Epithelial cell of esophagus (primary cell): ENCODE measurements at places on chromosomes 11 and 22.
A peak's percentile ranks its signal among the peaks of the same experiment; 100 is the strongest.

DNA sequence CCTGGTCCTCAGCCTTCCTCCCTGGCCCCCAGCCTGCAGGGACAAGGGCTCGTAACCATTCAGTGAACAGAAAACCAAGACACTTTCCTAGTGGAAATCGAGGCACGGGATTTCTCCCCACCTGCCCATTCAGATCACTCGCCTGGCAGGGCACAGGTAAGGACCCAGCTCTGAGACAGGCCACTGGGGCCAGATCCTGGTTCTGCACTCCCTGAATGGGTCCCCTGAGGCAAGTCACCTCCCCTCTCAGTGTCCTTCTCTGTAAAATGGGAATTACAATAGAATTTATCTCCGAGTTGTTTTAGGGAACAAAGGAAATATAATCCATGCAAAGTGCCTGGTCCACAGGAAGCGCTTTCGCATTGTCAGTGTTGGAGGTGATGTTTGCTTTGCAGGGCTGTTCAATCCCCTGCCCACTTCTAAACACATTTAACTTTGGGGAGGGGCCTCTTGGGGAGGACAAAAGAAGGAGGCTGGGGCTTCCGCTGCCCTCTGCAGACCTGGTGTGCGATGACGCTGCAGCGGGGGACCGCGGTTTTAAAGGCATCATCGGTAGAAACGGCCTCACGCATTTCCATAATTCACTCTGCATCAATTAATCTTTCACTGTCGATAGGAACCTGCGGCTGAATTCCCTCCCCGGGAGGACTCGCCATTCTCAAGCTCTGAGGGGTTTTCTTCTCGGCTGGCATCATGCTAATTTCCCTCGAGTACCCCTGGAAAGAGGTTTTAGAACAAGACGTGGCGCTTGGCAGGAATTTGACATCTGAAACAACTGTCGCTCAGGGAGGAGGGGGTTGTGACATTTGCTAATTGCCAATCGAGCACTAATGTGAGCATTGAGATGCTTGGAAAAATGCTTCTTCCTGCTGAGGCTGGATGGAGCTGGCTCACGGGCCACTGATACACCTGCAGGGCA is 70.4 kb upstream of the FGF3 start:
- DNase-seq = no peak

DNA sequence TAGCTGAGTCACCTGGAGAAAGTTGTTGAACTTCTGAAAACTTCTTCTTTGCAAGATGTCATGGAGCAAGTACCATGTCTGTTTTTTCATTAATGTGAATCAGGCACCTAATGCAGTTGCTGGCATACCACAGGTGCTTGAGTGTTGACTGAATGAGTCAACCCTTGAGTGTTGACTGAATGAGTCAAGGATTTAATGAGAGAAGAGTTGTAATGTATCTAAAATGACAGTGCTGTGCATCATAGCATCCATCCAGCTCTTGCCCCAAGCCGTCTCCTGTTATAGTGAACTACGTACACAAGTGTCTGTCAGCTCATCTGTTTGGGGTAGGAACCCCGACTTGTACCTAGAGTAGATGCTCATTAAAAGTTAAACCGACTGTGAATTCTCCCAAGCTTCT is 93.1 kb downstream of the CWC15 start:
- DNase-seq = peak; percentile 96

DNA sequence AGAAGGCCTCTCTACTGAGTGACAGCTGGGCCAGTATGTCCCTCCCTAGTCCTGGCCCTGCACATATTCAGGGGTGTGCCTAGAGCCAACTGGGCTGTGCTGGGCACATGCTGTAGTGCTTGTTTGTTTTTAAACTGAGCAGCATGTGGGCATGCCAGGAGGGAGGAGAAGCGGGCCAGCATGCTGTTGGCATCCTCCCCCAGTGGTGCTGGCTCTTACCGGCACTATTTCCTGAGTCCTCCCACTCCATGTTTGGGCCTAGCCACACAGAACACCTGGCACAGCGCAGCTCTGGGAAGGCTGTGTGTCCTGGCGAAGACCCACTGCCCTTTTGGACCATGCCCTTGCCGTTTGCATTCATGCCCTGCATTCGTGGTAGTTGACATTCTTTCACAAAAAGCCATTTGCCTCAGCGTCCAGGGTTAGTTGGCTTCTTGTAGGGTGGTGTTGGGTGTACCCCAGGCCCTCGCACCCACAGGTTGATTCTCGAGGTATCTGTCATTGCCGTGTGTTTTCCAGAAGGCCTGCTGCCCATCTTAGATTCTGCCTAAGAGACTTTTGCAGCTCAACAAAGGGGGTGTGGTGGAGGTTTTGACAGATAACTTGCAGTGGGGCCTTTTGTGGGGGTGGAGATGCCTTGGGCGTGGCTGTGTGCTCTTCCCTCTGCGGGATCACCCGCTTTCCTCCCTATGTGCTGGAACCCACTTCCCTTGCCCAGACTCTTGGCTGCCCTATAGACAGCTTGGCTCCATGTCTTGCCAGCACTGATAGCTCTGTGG is 13.6 kb downstream of the DGCR8 start:
- DNase-seq = no peak

DNA sequence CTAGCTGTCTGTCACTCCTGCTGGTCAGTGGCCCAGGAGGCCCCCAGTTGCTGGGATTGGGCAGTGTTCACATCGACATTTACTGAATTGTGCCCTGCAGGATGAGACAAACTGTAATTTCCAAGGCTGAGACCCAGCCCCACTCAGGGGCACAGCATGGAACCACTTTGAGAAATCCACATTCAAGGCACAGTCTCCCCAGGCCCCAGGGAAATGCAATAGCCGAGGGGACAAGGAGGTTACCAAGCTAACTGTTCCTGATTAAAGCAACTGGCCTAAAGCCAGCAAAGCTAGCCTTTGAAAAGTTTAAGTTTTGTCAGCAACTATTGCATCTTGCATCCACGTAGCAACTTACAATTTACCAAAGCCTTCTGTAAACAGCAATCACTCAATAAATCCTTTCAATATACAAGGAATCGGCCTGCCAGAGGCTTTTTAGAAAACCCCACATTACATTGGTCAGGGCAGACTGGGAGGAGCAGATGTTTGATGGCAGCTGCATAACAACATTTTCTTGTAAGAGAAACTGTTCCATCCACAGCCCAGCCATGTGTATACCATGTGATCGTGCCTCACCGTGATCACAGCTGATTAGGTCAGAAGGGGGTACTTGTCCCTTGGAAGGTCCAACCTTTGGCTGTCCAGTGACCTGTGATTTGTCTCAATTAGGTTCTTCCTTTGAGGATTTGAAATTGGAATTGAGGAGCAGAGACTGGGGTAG is 103.9 kb downstream of the TENM4 start:
- no peak for DNase-seq

DNA sequence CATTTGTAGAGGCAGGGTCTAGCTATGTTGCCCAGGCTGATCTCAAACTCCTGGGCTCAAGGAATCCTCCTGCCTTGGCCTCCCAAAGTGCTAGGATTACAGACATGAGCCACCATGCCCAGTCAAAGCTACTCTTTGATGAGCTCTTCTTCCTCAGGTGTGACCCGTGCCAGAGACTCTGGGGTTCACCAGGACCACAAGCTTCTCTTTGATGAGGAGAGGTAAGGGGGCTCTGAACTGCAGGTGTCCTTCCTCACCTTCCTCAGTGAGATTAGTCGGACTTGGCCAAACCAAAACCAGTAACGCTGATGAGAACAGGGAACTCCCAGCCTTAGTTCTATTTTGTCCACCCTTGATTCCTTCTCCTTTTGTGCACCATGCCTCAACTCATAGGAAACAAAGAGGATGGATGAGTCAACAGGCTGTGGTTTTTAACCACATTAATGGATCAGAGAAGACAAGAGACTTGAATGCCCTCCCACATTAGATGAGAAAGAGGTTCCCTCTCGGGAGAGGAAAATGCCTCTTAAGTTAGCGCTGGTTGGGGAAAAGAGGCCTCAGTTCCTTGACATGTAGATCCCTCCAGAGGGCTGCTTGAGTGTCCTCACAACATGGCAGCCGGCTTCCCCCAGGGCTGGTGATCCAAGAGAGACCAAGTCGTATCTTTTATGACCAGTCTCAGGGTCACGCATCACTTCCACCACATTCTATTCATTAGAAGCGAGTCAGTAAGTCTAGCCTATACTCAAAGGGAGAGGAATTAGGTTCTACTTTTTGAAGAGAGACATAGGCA is 25.7 kb upstream of the CTR9 start:
- DNase-seq = peak; percentile 88

DNA sequence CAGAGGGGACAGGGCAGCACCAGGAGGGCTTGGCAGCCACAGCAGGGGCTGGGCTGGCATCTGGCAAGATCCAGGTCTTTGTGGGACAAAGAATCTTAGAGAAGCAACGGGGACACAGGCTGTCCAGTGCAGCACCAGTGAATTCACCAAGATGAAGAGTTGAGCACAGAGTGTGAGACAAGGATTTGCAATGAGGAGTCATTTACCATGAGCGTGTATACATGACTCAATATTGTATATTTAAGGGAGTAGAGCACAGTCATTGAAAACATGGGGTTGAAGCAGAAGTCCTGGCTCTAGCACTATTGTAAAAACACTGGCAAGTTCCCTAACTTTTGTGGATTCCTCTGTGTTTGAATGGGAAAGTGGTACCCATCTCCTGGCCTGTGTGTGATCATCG is 3.5 kb downstream of the APOL1 start:
- DNase-seq = no peak

DNA sequence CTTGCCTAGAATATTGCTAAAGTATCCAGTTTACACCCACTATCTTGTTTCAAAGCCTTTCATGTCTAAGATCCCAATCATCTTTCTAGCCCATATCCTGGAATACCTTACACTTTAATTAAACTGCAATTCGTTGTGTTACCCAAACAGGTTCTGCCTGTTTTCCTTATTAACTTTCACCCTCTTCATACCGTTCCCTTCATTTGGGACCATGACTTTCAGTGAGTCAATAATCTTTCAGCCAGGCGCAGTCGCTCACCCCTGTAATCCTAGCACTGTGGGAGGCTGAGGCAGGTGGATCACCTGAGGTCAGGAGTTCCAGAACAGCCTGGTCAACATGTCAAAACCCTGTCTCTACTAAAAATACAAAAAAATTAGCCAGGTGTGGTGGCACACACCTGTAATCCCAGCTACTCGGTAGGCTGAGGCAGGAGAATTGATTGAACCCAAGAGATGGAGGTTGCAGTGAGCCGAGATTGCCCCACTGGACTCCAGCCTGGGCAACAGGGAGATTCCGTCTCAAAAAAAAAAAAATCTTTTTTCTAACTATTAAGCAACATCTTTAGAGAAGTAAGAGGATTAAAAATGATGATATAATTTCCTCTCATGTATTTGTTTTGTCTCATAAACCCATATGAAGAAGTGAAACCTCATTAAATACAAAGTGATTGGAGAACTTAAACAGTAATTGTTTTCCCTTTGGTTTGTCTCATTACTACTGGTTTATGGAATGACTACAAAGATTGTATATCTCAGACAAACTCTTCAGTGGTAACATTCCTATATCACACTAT is 20.7 kb downstream of the DMC1 start:
- peak; percentile 83 for DNase-seq

- peak; percentile 15 for DNase-seq
These were observed 789.4 kb upstream of the KIRREL3 start for GRCh38 chr11:127789927-127790326.

GRCh38 chr11:128462922-128463321 is 124.4 kb downstream of the ETS1 start:
- no peak for DNase-seq

- DNase-seq = peak; percentile 37
These were observed 133.2 kb upstream of the TEAD1 start for GRCh38 chr11:12540913-12541582.

DNA sequence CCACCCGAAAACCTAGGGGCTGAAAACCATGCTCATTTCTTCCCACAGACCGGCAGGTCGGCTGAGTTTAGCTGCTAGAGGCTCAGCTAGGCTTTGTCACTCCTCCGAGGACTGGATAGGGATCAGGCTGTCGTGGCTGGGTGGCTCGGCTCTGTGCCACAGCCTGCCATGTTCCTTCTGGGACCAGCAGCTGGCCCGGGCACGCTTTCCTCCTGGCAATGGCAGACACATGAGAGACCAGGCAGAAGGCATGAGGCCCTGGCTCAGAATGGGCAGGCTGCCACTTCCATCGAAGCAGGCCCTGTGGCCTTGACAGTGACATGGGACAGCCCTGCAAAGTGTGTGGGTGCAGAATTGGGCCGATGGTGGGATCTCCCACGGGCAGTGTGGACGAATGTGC is 20.9 kb downstream of the PARVG start:
- DNase-seq = no peak

DNA sequence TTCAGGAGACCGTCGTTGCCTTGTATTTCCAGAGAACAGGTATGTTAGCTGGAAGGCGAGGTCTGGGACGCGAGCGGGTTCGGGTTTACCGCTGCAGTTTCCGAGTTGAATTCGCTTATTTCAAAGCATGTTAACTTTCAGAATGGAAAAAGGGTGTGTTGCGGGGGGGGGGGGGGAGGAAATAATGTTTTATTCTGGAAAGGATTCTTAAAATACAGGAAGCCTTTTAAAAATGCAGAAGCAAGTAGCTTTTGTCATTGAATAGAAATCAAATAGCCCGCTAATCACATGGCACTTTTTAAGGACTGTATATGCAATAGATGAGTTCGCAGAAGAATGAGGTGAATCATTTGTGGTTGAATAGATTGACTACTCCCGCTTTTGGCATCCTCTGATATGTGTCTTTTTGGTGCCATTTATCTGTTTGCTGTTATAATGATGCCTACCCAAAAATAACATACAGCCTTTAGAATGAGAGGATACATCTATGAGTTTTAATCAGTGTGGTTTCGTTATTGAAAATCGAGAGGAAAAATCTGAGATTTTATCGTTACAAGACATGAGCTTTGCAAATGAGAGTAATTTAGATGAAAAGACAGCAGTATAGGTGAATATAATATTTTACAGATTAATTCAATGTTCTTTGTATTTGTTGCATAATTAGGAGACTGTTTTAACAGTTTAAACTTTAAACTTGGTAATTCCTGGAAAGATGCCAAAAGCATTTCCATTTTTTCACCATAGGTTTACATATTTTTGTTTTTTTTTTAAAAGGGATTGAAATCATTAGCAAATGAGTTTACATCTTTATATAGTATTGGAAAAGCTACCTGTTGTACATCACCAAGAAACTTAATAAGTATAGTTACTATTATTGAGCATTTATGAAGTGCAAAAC is 1.7 kb downstream of the PDE3B start:
- DNase-seq = peak; percentile 47

GRCh38 chr22:30573594-30574094 is 821 bp downstream of the GAL3ST1 start:
- DNase-seq = no peak

DNA sequence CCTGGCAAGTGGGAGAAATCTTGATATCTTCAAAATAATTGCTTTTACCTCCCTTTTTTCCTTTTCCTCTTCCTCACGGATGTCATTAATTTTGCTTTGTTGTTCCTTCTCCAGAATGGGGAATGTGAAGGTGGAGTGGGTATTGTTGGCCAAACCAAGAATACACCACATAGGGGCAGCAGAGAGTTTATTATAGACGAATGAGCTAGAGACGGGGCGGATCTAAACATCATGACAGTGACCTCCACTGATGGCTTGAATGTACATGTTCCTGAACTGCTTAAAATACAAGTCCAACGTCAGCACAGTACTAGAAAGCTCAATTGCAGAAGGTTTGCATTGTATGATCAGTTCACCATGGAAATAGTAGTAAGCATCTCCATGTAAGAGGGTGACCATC is 122.3 kb upstream of the SNX19 start:
- peak; percentile 67 for DNase-seq
